T follicular helper cell (primary cell): ENCODE measurements at places on chromosomes 11 and 22.

DNA sequence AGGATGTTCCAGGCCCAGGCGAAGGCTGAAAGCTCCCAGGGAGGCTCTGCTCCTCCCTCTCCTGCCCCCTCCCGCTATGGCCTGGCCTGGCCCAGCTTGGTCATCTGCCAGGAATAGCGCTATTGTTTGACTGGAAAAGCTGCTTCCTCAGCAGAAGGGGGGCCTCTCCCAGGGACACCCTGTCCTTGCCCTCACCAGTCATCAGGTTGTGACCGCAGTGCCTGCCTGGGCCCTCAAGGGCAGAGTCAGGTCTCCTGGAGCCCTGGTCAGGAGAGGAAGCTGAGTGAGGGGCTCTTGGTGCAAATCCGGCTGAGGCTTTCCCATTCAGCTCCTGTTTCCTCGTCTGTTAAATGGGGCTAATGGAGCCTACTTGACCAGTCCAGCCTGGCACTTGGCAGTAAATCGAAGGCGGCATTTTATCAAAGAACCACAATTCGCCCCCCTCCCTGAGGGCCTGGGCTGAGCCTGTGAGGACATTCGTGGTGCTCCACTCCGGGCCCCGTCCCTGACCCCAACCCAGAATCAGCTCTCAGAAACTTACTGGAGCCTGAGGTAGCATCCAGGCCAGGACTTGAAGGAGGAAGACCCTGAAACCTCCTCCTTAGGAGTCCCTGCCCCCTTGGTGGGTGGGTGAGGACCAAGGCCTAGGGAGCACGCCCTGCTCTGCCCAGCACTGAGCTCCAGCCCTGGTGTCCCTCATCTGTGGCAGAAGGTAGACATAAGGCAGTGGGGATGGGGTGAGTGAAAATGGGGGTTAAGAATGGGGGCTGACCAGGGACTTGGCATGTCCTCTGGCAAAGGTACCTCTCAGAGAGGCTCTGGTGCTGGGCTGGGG, 2.0 kb upstream of the CASTOR1 start:
- DNase-seq = no peak

DNA sequence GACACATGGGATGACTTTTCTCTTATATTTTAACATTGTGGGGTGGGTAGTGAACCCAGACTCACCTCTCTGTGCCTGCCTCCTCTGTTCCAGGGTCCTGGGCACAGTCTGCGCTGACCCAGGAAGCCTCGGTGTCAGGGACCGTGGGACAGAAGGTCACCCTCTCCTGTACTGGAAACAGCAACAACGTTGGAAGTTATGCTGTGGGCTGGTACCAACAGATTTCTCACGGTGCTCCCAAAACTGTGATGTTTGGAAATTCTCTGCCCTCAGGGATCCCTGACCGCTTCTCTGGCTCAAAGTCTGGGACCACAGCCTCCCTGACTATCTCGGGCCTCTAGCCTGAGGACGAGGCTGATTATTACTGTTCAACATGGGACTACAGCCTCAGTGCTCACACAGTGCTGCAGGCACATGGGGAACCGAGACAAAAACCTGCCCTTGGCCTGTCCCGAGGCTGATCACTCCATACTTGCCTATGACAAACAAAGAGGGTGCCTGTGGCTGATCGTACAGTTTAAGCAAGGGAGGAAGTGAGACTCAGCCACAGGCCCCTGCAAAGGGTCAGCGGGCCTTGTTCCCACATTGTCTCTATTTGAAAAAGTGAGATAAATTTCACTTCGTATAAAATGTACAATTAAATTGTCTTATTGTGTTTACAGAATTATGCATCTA, 43.7 kb upstream of the TOP3B start:
- DNase-seq = no peak

GRCh38 chr11:44340656-44341055, 30.7 kb upstream of the ALX4 start:
- DNase-seq = no peak

DNA sequence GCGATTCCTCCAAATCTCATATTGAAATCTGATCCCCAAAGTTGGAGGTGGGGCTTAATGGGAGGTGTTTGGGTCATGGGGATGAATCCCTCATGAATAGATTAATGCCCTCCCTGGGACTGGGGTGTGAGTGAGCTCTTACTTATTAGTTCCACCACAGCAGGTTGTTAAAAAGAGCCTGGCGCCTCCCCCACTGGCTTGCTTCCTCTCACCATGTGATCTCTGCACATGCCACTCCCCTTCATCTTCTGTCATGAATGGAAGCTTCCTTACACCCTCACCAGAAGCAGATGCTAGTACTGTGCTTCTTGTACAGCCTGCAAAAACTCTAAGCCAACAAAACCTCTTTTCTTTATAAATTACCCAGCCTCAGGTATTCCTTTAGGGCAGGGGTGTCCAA, 8.8 kb downstream of the RRAS2 start:
- DNase-seq = no peak

GRCh38 chr11:26578998-26579661, 7.1 kb upstream of the MUC15 start:
- no peak for DNase-seq

DNA sequence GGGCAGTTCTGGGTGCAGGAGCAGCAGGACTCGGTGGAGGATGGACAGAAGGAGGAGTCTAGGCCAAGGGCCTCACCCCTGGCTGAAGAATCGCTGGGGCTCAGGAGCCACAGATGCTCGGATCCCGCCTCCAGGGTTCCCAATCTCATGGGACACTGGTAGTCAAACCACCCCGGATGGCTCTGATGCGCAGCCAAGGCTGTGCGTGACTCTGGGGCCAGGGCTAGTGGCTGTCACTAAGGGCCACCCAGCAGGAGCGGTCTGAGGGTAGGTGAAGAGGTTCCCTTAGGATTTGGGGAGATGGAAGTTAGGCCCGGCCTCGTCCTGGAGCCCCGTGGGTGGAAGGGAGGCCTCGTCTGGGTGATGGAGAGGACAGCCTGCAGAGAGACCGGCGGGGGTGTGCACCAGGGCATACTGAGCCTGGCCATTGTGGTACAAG, 300.6 kb downstream of the TBC1D22A start:
- DNase-seq = no peak

- DNase-seq = no peak
Observed at GRCh38 chr11:68357568-68357967, 45.2 kb downstream of the LRP5 start.

DNA sequence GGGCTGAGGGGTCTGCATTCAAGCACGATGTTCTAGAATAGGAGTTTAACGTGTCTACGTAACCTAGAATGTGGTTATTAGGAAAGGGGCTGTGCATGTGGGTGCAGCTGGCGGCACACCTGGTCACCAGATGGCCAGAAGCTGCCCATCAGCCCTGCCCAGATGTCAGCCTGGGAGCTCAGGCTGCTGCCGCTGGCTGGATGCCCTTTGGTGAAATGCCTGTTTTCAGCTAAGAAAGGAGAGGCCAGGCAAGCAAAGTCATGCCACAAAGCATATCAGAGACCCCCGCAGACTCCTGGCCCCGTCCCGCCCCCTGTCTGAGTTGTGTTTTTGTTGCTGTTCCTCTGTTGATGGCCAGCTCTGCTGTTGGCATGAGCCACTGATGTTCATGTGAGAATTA, 11.3 kb upstream of the ADORA2A start:
- no peak for DNase-seq

GRCh38 chr11:35317253-35317652, 102.1 kb downstream of the SLC1A2 start:
- DNase-seq = no peak

GRCh38 chr11:104033134-104033533, 3.3 kb upstream of the DDI1 start:
- no peak for DNase-seq

DNA sequence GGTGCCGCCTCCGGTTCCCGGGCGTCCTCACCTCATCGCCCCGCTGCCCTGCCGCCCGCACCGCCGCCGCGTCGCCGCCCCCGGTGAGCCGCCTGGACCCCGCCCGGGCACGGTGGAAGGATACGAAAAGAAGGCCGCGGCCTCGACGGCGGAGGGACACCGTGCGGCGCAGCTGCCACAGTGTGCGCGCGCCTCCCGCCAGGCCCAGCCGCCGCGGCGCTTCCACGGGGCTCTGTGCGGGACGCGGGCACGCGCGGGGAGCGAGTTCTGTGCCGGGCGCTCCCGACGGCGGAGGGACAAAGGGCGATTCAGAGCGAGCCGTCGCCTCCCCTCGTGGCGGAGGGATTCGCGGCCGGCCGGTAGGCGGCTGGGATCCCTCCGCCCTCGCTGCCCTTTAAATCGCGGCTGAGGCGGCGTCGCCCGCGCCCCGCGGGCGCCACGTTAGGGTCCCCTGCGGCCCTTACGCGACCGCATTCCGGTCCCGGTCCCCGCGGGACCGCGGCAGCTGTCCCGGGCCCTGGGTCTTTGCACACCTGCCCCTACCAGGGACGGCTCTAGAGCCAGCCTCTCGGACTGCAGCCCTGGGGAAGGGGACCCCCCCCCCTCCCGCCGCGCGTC, 568 bp upstream of the KMT5B start:
- peak; percentile 72 for DNase-seq

- no peak for DNase-seq
Observed at GRCh38 chr11:76184551-76184993, 21.7 kb downstream of the WNT11 start.

DNA sequence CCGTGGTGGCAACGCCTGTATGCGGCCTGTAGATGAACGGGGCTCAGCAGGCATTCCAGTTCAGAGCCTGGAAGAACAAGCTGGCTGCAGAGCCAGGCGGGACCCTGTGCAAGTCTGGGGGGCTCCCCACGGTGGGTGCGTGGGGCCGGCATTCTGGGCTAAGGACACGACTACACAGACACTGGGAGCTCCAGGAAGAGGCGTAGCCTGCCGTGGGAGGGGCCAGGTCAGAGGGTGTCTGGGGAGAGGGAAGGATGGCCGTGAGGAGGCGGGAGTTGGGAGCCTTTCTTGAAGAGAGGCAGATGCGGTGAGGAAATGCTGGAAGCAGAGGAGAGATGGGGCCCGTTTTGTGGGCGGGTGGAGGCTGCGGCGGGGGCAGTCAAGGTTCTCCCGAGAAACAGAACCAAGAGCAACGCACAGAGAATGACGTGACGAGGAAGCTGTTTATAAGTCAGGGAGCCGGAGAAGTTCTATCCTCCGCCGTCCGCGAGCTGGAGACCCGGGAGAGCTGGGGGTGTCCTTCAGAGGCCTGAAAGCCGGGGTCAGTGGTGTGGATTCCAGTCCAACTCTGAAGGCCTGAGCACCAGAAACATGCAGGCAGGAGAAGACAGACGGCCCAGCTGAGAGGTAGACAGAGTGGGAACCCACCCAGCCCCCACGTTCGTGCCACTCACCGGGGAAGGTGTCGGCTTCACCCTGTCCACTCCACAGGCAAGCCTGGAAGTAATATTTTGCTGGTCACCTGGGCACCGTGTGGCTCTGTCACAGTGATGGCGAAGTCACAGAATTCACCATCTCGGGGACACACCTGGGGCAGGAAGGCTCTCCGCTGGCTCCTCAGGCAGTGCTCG, 529.6 kb downstream of the BRD1 start:
- no peak for DNase-seq

DNA sequence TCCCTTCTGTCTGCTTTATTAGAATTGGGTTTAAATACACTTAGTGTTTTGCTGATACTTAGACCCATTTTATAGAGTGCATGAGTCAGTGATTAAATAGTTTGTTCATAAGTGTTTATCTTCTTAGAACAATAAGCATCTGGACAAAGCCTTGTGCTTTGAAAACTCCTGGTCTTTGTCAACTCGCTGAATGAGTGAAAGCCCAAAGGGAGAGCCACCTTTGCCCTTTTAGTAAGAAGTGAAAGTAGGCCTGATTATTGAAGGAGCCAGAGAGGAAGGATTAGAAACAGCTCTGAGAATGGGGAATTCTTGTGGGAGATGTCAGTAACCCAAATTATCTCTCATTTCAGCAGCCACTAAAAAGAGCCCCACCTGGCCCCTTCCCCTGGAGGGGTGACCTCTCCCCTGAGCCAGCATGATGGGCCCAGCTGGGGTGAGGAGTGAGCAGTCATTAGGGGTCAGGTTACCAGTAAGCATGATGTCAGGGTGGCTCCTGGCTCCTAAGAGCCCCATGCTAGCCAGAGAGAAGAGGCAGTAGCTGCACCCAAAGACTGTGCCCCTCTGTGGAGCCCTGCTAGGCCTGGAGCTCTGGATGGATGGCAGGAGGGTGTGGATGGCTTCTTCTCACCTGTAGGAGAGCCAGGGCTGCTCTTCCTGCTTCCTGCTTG, 125.1 kb upstream of the E2F8 start:
- DNase-seq = no peak

DNA sequence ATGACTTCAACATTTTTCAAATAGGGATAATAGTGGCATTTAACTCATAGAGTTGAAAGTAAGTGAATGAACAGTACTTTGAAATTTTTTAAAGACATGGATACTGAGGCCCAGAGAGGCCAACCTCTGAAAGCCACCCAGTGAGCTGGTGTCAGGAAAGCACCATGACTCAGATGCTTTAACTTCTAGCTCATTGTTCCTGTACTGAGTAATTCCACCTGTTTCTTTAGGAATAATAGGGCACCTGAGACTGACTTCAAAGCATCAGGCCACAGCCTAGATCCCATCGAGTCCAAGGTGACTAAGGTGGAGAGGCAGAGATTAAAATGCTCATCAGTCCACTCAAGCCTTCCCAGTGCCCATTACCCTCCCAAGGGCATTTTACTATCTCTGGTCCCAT, 491.8 kb upstream of the TENM4 start:
- no peak for DNase-seq

- no peak for DNase-seq
Observed at GRCh38 chr11:7635137-7635536, 38.2 kb downstream of the CYB5R2 start.

GRCh38 chr22:36303874-36304273, 50.9 kb downstream of the APOL1 start:
- DNase-seq = no peak

- DNase-seq = no peak
Observed at GRCh38 chr11:93024369-93024768, 54.9 kb downstream of the MTNR1B start.

GRCh38 chr22:40300884-40301672, 45.2 kb upstream of the ADSL start:
- DNase-seq = no peak

DNA sequence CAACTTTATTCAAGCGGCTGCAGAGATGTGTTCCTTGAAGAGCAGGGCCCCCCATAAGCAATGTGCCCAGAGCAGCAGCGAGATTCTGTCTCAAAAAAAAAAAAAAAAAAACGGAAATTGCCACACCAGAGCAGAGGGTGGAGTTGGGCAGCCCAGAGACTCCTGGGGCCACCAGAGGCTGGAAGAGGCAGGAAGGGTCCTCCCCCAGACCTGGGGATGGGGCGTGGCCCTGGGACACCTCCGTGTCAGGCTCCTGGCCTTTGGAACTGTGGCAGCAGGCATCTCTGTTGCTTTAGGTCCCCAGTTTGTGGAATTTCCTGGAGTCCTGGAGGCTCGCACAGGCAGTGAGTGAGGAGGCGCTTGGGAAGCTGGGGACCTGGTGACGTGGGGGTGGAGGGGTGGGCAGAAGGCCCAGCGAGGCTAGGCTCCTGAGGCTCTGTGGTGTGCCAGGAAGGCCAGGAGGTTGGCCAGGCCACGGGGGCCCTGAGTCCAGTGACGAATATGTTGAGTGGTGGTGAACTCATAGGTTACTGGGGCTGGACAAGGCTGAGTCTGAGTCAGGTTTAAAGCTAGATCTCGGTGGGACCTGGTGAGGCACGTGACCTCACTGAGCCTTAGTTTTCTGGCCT, 735.6 kb downstream of the BRD1 start:
- no peak for DNase-seq
